ENCODE measurements at places on chromosomes 16 and 17. TPM values are rescaled to one million over a fixed set of nuclear protein-coding genes. Genes with fewer than 3 reads are reported as not detected.
A peak's percentile ranks its signal among the peaks of the same experiment; 100 is the strongest.

Gene CASKIN2
- total RNA-seq = 51.1 TPM

Gene CD300LB
- total RNA-seq = 0.23 TPM

Gene RPRML
- not detected for total RNA-seq

Gene CSH1
- total RNA-seq = not detected

Gene MYL11
- not detected for total RNA-seq

Gene CCDC78
- 0.52 TPM for total RNA-seq

Gene FBXW10
- 0.14 TPM for total RNA-seq

Gene GINS2
- total RNA-seq = 0.19 TPM

Gene ATXN2L
- total RNA-seq = 72.2 TPM

Gene DRC7
- total RNA-seq = not detected

Gene LRRC36
- not detected for total RNA-seq

DNA sequence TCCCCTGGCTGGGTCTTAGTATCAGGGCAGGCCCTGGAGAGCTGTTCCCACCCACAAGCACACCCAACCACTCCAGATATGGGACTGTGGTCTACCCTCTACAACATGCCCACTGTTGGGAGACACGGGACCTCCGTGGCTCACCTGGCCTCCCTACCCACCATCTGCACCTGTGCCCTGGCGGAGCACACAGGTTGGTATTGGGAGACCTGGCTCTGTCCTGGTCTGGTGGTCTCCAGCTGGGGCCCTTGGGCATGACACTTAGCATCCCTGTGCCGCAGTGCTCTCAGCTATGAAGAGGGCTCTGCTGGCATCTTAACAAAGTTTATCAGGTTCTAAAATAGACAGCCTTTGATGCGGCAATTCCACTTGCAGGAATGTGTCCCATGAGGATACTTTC is 5.8 kb downstream of the C16orf95 start:
- DNase-seq = no peak

- no peak for DNase-seq
Measured at GRCh38 chr17:33091271-33091670, 99.6 kb downstream of the SPACA3 start.

GRCh38 chr16:79656553-79657115 is 56.1 kb upstream of the MAF start:
- no peak for DNase-seq

- no peak for DNase-seq
Measured at GRCh38 chr16:20415541-20415940, 6.2 kb downstream of the ACSM5 start.

DNA sequence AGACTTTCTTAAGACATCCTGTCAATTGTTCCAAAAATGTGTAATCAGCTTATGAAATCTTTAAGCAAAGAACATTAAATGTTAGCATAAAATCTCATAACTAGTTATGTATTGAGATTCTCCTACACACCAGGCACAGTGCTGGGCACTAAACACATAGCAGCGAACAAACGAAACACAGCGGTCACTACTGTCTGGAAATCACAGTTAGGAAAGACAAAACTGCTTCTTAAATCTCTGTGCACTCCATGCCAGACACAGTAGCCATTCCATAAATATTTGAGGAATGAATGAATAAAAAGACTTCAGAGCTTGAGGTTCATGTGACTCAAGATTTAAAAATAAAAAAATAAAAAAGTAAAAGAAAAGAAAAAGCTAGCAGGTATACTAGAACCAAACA is 20.1 kb downstream of the TOX3 start:
- DNase-seq = no peak

DNA sequence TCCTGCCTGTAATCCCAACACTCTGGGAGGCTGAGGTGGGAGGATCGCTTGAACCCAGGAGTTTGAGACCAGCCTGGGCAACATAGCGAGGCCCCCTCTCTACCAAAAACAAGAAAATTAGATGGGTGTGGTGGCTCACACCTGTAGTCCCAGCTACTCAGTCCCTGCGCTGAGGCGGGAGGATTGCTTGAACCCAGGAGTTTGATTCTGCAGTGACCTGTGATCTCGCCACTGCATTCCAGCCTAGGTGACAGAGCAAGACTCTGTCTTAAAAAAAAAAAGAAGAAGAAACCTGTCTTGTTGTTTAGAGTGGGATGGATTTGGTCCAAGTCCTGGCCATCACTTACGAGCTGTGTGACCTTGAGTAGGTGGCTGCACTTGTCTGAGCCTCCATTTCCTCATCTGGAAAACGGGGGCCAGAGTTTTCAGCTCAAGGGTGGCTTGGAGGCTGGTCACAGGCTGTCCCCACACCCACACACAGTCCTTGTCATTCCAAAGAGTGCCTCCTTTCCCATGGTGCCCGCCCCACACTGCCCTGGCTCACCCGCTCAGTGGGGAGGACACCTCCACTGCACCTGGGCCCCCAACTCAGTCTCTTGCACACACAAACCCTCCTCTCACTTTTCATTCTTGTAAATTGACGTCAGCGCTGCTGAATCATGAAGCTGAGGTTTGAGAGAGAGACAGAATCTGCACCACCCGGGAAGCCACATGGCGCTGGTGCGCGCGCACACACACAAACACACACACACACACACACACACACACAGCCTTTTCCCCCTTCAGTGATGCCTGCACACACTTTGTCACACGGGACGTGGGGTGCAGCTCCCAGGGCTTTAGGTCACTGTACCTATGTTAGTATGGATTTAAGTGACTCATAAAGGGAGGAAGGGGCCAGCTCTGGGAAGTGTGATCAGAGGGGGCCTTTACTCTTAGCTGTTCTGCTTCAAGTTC is 4.2 kb downstream of the SOCS1 start:
- no peak for DNase-seq

DNA sequence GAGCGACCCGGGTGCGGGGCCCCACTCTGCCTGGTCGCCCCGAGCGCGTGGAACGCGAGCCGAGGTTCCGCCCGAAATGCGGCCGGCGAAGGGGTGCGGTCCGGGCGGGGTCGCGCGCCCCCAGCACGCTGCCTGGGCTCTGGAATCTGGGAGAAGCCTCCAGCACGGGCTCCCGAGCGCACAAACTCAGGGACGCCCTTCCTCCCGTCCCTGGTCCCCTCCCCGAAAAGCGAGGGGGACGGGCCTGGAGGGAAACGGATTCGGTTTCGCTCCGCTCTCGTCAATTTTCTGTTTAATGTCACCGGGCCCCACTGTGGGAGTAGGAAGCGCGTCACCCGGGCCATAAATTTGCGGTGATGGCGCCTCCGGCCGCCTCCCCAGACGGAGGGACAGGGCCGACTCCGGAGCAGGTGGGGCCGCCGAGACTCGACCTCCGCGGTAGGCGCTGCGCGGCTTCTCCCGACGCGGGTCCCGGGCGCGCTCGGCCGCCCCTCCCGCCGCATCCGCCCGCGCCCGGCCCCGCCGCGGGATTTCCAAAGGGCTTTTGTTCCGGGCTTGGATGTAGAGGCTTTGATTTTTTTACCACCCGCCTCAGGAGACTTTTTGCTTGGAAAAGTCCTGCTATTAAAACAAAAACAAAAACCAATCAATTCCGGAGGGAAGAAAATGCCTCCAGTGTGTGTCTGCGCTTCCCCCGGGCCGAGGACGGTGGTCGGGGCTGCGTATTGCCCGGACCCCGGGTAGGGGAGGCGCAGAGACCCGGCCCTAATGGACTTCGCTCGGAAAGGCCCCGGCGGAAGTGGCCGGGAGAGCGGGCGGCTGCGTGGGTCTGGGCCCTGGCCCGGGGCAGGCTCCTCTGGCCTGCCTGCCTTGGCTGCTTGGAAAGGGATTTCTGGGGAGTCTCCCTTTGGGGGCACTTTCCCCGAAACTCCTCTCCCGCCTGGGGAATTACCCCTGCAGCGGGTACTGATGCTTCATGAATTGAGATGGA is 7.9 kb upstream of the BAHCC1 start:
- DNase-seq = peak; percentile 92

DNA sequence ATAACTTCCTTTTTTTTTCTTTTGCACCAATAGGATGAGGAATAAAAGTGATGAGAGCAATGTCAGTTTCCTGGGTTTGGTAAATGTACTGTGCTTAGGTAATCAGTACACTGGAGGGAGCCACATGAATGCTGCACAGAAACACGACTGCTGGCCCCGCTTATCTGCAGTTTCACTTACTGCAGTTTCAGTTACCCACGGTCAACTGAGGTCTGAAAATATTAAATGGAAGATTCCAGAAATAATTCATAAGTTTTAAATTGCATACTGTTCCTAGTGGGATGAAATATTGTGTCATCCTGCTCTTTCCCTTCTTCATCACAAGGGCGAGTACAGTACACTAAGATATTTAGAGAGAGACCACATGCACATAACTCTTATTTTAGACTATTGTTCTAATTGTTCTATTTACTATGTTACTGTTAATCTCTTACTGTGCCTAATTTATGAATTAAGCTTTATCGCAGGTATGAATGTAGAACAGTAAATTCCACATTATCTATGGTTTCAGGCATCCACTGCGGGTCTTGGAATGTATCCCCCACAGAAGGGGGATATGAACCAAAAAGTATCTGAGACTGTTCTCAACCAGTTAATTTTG is 6.4 kb upstream of the LGALS3BP start:
- peak; percentile 82 for DNase-seq

- no peak for DNase-seq
Measured at GRCh38 chr16:52470585-52470984, 76.4 kb downstream of the TOX3 start.

DNA sequence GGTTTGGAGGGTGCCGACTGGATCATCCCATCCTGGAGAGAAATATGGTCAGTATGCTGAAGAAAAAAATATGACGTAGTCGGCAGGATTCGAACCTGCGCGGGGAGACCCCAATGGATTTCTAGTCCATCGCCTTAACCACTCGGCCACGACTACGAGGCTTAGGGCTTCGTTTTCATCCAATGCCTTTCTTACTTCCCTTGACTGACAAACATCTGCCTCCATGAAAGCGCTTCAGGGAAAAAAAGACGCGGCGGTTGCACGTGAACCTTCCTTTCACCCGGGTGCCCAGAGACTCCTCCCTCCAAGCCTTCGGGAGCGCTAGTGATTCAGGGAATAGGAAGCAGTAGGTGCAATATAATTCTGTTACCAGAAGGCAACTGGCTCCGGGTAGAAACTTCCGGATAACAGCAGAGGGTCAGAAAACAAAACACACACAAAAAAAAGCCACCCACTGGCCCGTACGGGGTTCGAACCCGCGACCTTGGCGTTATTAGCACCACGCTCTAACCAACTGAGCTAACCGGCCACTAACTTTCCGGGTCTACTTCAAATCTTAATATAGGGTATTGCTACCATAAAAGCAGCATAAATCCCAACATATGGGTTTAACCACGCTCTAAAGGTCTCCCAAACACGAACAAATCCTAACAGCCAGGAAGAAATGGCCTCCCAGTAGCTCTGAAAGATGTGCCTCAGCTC is 16.3 kb upstream of the AURKB start:
- DNase-seq = peak; percentile 91

DNA sequence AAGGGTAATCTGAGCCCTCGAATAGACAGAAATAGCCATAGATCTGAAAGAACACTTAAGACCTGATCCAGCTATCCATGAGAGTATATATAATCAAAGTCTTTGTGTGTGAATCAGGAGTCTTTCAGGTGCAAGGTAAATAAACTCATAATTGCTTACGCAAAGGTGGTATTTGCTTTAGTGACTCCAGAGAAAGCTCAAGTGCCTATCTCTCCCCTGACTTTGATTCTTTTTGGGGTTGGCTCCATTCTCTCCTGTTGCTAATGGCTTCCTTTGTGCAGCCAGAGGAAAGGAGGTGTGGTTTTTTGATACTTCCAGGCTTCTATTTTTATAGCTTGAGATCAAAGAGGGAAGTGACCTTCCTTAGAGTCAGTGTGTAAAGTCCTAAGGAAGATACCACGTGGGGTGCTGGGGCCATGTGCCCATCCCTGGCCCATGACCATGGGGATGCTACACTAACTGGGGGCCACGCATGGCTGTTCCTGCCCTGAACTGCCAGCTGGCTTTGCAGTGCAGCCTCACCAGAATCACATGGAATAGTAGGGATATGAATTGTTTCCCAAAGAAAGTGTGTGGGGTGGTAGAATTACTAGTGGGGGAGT is 45.8 kb downstream of the TENT4B start:
- no peak for DNase-seq

DNA sequence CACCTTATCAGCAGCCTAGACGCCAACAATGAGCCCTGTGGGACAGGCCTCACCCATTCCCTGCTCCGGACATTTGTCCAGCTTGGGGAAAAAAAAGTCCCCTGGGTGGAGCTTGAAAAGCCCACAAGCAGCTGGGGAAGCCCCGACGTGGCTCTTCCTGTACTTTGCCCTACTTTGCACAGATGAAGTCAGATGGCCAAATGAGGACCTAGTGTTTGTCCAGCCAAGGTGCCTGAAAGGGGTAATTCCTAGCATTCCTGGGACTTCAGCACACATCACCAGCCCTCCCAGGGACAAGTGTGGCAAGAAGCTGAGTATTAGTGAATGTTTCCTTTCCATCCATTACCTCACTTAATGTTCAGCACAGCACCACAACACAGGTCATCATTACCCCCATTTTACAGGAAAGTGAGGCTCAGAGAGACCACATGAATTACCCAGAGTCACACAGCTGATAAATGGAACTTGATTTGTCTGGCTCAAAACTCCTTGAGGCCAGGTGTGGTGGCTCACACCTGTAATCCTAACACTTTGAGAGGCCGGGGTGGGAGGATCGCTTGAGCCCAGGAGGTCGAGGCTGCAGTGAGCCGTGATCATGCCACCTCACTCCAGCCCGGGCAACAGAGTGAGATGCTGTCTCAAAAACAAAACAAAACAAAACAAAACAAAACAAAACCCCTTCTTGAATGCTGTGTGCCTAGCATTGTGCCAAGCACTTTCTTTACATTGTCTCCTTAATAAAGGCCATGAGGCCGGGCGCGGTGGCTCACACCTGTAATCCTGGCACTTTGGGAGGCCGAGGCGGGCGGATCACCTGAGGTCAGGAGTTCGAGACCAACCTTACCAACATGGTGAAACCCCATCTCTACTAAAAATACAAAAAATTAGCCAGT is 19.9 kb upstream of the PLLP start:
- peak; percentile 79 for DNase-seq

GRCh38 chr17:31004160-31004559 is 33.3 kb downstream of the RNF135 start:
- no peak for DNase-seq

GRCh38 chr16:84794186-84794585 is 25.6 kb upstream of the CRISPLD2 start:
- DNase-seq = no peak

GRCh38 chr17:61981323-61981722 is 53.5 kb upstream of the INTS2 start:
- no peak for DNase-seq

DNA sequence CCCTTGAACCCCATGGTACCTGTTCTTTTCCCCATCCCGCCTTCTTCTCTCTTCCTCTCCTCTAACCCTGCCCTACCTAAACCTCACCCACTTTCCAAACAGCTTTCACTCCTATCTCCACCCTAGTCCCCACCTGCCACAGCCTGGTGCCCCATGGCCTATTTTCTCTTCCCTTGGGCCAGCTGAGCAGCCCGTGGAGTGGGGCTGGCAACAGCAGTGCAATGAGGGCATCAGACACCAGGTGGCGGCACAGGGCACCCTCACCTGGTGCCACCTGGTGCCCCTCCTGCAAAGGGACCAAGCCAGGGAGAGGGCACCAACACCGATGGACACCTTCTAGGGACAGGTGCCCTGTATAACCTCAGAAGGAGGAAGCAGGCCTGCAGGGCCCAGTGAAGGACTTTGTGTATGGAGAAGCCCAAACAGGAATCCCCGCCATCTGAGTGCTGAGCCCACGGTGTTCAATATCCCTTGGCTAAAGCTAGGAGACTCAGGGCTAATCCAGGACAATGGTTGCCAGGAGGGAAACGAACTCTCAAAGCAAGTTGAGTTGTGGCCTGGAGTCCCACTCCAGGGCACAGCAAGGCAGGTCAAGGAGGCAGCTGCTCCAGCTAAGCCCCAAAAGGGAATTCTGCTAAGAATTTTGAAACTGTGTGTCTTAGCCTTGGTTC is 4.0 kb upstream of the ABCC3 start:
- DNase-seq = no peak

Measured in posterior vena cava (tissue), 2 donors.